Vagina (tissue), 2 donors: ENCODE measurements at places on chromosomes 6 and 20.

DNA sequence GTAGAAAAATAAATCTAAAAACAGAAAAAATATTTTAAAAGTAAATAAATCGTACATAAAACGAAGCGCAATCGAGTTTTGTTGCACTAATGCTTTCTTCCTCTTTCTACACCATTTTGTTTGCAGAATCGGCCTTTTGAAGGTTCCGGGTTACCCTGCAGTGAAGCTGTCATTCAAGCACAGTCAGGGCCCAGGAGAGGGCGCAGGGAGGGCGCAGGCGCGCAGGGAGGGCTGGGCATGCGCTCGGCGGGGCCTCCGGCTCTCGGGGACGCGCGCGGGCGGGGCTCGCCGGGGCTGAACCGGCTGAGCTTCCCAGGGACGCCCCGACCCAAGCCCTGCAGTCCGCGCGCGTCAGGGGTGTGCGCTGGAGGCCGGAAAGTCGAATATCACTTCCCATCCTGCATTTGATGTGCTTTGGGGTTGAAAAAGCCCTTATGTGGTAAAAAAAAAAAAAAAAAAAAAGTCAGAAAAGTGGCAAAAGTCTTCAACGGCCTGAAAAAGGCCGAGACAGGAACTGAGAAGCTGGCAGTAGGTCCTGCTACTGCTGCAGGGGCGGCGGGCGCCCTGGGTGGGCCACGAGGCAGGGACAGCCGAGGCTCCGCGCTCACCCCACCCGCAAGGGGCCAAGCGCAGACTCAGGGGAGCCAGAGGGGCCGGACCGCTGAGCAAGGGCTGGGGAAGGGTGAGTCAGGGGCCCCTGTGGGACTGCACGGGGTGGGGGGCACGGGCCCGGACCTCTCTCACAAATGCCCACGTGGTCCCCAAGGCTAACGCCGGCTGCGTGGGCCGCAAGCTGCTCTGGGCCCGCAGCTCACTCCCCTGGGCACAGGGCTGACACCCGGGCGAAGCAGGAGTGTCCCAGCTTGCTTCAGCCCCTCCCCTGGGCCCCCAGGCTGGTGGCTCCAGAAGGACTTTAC lies 40.5 kb downstream of the THBS2 start:
- H3K27ac ChIP-seq = peak overlapping the region; percentile 97
- DNase-seq = peak; percentile 87
- H3K4me1 ChIP-seq = peaks cover 32% of the 10 kb centered on the region

GRCh38 chr6:106666282-106667021 lies 37.1 kb downstream of the QRSL1 start:
- DNase-seq = no peak
- H3K4me3 ChIP-seq = no peak overlapping the region
- no peak overlapping the region for H3K27ac ChIP-seq
- H3K4me1 ChIP-seq = no peaks in the 10 kb centered on the region
- peaks cover 14% of the 10 kb centered on the region for H3K36me3 ChIP-seq

DNA sequence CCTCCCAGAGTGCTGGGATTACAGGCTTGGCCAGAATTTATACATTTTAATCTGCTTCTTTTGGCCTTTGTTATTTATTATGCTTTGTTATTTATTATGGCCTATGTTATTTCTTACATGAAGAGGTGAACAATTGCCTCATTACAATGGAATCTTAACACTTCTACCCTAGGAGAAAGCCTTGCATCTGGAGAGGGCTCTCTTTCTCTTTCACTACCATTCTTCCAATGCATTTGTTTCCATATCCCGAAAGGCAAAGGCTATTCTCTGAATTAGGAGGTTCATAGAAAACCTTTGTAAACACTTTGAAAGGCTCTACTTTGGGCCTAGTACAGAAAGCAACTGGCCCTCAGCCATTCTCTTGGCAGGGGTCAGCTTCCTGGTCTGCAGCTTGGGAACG lies 19.9 kb upstream of the DEK start:
- H3K27ac ChIP-seq = no peak overlapping the region
- no peaks in the 10 kb centered on the region for H3K27me3 ChIP-seq
- H3K4me3 ChIP-seq = no peak overlapping the region
- no peaks in the 10 kb centered on the region for H3K4me1 ChIP-seq
- H3K36me3 ChIP-seq = no peaks in the 10 kb centered on the region
- DNase-seq = no peak

DNA sequence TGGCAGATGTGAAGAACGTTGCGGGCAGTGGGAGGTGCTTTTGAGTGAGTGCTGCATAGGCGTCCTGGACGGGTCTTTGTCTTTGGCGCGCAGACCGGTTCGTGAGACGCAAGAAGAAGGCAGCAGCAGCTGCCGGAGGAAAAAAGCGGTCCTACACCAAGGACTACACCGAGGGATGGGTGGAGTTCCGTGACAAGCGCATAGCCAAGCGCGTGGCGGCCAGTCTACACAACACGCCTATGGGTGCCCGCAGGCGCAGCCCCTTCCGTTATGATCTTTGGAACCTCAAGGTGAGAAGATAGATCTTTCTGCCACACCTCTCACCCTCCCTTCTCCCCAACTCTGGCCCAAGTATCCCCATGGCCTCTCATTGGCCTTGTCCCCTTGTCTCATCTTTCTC lies 1.1 kb downstream of the ABT1 start:
- peaks cover 26% of the 10 kb centered on the region for H3K4me1 ChIP-seq
- peaks cover 20% of the 10 kb centered on the region for H3K36me3 ChIP-seq
- no peaks in the 10 kb centered on the region for H3K27me3 ChIP-seq
- peak overlapping the region; percentile 83 for H3K27ac ChIP-seq
- no peak for DNase-seq

DNA sequence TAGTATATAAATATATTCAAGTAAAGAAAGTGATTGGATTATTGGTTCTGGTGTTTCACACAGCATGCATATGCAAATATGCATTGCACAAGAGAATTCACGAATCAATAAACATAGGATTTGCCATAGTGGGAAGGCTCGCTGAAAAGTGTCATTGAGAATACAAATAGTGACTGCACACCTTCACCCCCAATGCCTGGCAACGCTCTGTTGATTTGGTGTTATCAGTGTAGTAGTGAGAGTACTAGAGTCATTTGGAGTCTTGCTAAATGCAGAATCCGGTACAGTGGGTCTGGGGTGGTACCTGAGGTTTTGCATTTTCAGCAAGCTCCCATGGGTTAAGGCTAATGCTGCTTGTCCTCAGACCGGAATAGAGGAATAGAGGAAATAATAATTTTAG lies 49.7 kb upstream of the NAA20 start:
- H3K4me3 ChIP-seq = no peak overlapping the region
- peaks cover 17% of the 10 kb centered on the region for H3K4me1 ChIP-seq
- no peak for DNase-seq
- peaks cover 9% of the 10 kb centered on the region for H3K36me3 ChIP-seq

- no peak overlapping the region for H3K4me3 ChIP-seq
- no peaks in the 10 kb centered on the region for H3K36me3 ChIP-seq
- DNase-seq = no peak
- H3K27ac ChIP-seq = no peak overlapping the region
These were observed 9.7 kb upstream of the IRF4 start for GRCh38 chr6:381742-382461.

DNA sequence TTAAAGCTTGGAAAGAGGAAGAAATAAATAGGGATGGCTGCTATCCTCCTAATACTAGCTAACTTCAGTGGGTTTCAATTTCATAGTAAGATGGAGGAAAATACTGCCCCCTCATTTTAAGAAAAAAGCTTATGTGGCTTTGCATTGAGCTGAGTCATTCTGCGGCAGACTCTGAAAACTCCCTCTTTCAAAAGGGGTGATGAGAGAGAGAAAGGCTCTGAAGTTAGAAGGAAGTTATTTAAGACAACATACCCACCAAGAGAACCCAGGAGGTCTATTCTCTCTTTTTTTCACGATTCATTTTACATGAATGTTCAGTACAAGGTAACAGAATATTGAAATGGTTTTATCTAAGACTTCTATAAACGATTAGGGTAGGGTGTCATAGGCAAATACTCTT lies 4.5 kb downstream of the PRDM13 start:
- no peak overlapping the region for H3K27ac ChIP-seq
- no peak overlapping the region for H3K4me3 ChIP-seq
- no peak for DNase-seq
- peaks cover 61% of the 10 kb centered on the region for H3K27me3 ChIP-seq

DNA sequence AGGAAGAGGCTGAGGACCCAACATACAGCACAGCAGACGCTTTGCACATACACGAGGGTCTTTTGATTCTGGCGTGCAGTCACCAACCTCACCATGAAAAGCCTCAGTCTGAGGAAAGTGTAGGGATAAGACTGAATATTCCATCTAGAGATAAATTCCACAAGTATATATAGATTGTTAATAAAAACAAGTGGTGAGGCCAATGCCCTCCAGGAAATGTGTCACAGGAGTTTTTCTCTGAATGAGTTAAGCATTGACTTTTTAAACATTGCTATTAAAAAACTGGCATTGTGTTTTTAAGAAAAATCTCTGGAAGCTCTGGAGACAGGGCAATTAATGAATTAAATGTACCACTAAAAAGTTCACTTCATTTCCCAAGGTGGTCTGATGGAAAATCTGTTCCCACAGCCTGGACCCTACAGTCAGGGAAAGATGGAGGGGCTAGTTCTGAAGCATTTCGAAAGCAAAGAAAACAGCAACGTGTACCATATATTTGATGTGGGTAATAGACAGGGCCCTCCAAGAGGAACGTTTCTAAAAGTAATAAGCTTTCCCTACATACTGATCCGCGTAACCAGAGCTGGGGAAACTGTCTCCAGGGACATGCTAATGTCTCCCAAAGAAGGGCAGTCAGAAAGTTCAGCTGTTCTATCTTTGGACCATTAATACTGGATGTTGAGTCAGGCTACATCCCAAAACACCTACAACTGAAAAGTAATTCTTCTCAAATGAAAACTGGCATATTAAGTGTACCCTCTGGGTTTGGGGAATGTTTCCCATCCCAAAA lies 301.1 kb downstream of the FOXC1 start:
- H3K27ac ChIP-seq = no peak overlapping the region
- H3K36me3 ChIP-seq = no peaks in the 10 kb centered on the region
- H3K27me3 ChIP-seq = no peaks in the 10 kb centered on the region
- H3K4me1 ChIP-seq = no peaks in the 10 kb centered on the region

GRCh38 chr20:4802023-4802422 lies 80.3 kb downstream of the PRND start:
- no peaks in the 10 kb centered on the region for H3K36me3 ChIP-seq
- no peak overlapping the region for H3K4me3 ChIP-seq
- no peaks in the 10 kb centered on the region for H3K27me3 ChIP-seq
- H3K27ac ChIP-seq = no peak overlapping the region
- no peaks in the 10 kb centered on the region for H3K4me1 ChIP-seq

- no peaks in the 10 kb centered on the region for H3K4me1 ChIP-seq
- no peak overlapping the region for H3K4me3 ChIP-seq
- no peak for DNase-seq
- H3K27ac ChIP-seq = no peak overlapping the region
- H3K36me3 ChIP-seq = no peaks in the 10 kb centered on the region
These were observed 109.1 kb downstream of the FAM50B start for GRCh38 chr6:3958255-3958654.

DNA sequence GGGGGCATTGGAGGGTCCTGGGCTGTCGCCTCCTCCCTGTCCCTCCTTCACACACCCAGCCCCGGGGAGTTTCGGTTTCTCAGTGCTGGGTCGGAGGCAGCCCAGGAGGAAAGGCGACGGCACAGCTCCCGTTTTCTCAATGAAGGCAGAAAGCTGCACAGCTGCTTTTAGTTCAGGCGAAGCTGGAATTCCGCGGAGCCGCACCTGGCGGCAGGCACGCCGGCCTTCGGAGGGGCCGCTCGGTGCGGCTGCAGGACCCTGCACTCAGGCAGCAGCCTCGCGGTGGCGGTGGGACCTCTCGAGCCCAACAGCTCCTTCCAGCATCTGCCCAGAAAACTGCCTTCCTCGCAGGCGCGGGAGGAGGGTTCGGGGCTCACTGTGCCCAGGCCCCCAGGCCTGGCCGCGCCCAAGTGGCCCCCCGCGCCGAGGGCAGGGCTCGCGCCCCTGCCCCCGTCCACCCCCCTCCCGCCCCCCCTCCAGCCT lies 4.6 kb downstream of the FOXQ1 start:
- DNase-seq = no peak
- no peaks in the 10 kb centered on the region for H3K27me3 ChIP-seq
- peak overlapping the region; percentile 46 for H3K4me3 ChIP-seq
- peak overlapping the region; percentile 23 for H3K27ac ChIP-seq
- H3K4me1 ChIP-seq = peaks cover 31% of the 10 kb centered on the region

- H3K36me3 ChIP-seq = no peaks in the 10 kb centered on the region
- no peak overlapping the region for H3K27ac ChIP-seq
- no peak for DNase-seq
- no peaks in the 10 kb centered on the region for H3K27me3 ChIP-seq
- H3K4me1 ChIP-seq = no peaks in the 10 kb centered on the region
- no peak overlapping the region for H3K4me3 ChIP-seq
These were observed 142.9 kb downstream of the HIVEP2 start for GRCh38 chr6:142802124-142802523.

DNA sequence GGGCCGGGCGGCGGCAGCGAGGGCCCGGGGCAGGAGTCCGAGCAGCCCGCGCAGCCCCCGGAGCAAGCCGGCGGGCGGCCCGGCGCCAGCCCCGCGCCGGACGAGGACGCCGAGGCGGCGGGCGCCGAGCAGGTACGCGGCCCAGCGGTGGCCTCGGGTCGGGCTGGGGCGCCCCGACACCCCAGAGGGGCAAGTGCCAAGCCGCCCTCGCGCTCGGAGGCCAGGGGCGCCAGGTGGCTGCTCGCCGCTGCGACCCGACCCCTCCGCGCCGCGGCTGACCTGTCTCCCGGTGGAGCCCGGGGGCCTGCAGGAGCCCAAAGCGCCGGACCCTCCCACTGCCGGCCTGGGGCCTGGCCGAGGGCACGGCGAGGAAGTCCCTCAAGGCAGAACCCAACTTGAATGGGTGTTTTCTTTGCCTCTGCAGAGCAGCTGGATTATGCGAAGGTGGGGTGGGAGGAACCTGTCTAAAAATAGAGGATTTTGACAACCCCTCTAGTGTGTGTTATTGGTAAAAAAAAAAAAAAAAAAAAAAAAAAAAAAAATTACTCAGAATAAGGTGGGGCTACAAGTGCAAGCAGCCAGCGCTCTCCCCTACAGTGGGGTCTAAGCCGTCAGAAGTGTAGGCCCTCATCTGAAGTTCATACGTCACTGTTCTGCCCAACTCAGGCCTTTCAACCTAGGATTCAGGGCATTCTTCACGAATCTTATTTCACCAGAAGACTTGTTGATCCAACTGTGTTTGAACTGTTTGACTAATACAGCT lies 609 bp downstream of the OGFRL1 start:
- no peak for DNase-seq
- H3K27ac ChIP-seq = peak overlapping the region; percentile 98
- no peaks in the 10 kb centered on the region for H3K27me3 ChIP-seq
- peak overlapping the region; percentile 94 for H3K4me3 ChIP-seq

- no peak for DNase-seq
- H3K27ac ChIP-seq = no peak overlapping the region
- no peaks in the 10 kb centered on the region for H3K4me1 ChIP-seq
- H3K4me3 ChIP-seq = no peak overlapping the region
- no peaks in the 10 kb centered on the region for H3K36me3 ChIP-seq
These were observed 7.1 kb upstream of the NPBWR2 start for GRCh38 chr20:64114356-64114971.

DNA sequence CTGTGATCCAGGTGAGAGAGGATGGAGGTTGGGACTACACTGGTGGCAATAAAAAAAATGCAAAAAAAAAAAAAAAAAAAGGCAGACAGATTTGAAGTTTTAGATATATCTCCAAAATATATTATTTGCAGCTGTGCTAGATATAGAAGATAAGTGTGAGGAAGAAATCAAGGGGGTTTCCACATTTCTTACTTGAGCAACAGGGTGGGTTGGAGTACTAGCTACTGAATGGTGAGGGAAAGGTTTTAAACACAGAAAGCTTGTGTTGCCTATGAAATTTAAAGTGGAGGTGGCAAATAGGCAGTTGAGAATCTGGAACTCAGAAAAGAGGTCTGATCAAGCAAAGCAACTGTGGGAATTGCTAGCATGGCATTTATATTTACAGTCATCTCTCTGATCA lies 59.9 kb upstream of the GNRH2 start:
- no peaks in the 10 kb centered on the region for H3K36me3 ChIP-seq
- no peak for DNase-seq
- no peaks in the 10 kb centered on the region for H3K4me1 ChIP-seq
- no peaks in the 10 kb centered on the region for H3K27me3 ChIP-seq
